Activated CD4-positive, CD25-positive, alpha-beta regulatory T cell treated with anti-CD3 and anti-CD28 coated beads, Interleukin-2, amount 50 U/mL, for 16 hours (primary cell): ENCODE measurements at places on chromosomes 4 and X.

DNA sequence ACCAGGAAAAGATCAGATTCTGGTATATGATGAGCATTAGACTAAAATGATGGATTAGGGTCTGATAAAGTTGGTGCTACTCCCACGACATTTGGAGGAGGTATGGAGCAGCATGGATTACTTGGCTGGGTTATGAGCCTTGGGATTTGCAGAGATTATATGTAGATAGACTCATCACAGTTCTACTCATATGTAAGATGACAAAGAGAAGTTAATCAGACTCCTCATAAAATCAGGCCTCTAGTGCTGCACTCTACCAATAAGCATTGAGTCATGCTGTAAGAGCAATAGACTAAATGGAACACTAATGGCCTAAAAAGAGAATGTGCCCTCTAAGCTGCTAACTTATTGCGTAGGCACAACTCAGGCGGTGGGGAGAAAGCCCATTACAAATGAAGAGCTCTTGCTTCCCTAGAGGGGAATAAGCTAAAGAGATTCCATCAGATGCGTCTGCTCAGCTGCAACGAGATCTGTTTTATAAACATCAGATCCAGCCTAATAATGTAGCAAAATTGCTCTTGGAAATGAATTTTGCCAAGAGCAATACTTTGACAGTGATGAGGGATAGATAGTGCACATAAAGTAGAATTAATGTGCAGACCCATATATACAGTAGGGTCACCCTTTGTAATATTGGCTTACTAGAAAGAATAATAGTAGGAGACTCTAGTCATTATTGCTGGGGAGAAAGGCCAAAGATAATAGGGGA lies 17.5 kb downstream of the LIAS start:
- DNase-seq, result no peak

DNA sequence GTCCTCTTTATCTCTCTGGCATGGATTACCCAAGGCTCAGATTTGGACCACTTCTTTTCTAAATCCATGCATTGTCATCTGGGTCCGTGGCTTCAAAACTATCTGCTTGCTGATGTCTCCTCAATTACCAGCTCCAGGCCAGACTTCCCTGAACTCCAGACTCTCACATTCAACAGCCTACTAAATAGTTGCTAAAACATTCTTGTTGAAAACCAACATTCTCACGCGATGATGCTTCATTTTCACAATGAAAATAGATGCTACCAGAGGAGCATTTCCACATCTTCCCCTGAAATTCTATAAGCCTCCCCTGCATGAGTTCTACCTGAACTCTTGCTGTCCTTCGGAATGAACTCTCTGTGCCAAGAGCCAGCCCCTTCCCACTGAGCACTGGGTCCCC lies 5.2 kb upstream of the TLR6 start:
- no peak for DNase-seq

- no peak for DNase-seq
Observed at GRCh38 chr4:87192145-87192919, 28.1 kb downstream of the KLHL8 start.

- DNase-seq, result no peak
Observed at GRCh38 chr4:179666226-179666625, 2224.0 kb upstream of the AGA start.

DNA sequence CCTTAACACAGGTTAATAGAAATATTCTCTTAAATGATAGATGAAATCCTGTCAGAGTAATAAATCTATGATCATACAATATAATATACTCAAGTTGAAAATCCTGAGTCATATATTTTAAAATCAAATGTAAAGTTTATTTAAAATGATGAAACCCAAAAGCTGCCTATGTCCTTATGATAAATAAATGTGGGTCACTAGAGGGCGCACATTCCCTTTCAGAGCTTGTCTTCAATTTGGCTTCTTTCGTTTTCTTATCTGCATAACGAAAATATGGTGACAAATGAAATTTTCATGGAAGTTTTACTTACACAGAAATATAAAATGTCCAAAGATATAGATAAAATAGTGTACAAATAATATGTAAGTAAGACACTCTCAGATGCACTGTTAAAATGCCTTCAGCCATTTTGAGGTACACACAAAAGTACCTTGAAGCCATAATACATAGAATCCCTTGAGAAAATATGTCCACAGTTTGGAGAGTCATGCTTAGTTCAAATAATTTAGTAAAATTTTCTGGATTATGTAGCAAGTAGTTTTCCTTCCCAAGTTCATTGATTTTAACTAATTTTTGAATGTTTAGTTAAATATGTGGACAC lies 680.4 kb downstream of the DMD start:
- no peak for DNase-seq

- peak; percentile 74 for DNase-seq
Observed at GRCh38 chrX:41333003-41333743, 789 bp upstream of the DDX3X start.

GRCh38 chr4:8649631-8650361 lies 57.2 kb downstream of the CPZ start:
- no peak for DNase-seq

- no peak for DNase-seq
Observed at GRCh38 chr4:70337886-70338420, 3.2 kb downstream of the CABS1 start.

DNA sequence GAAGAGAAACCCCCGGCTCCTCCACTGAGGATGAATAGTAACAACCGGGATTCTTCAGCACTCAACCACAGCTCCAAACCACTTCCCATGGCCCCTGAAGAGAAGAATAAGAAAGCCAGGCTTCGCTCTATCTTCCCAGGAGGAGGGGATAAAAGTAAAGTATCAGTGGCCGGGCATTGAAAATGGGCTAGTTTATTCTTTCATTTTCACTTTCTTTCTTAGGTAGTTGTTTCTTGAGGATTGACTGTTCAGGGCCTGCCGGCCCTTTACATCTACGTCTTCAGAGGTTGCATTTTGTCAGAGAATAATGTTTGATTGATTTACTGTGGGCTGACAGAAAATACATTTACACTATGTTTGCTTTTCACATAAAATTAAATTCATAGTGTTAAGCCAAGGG lies 27.1 kb downstream of the PAK3 start:
- DNase-seq, result no peak

- no peak for DNase-seq
Observed at GRCh38 chrX:103780336-103781061, 3.9 kb downstream of the PLP1 start.

DNA sequence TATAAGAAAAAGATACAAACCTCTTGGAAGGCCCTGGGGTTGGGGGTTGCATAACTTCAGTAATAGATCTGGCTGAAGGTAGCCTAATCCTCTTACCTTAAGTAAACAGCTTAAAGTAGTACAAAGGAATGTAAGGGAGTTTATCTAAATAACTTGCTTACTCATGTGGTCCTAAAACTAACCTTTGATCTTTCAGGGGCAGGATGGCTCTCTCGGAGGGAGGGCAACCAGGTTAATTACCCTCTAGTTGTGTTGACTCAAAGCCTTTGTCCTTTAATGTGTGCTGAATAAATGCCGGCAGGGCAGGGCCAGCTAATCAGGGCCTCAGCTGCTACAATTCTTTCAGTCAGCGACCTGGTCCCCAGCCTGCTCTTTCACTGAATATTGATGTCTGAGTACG lies 822.0 kb upstream of the SLIT2 start:
- no peak for DNase-seq

DNA sequence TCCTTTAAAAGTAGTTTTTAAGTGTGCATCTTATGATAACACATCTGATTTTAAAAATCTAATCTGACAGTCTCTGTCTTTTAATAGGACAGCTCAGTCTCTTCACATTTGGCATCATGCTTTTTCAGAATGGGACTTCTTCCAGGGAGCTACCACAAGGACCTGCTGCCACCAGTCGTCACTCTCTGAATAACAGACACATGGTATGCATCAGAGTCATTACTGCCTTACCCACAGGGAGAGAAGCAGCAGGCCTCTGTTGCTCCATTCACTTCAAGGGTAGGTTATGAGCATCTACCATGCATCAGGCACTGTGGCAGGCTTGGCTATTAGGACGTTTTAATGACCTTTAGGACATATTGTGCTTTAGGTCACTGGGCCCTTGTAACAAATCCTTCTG lies 50.0 kb upstream of the AFAP1 start:
- DNase-seq, result no peak

DNA sequence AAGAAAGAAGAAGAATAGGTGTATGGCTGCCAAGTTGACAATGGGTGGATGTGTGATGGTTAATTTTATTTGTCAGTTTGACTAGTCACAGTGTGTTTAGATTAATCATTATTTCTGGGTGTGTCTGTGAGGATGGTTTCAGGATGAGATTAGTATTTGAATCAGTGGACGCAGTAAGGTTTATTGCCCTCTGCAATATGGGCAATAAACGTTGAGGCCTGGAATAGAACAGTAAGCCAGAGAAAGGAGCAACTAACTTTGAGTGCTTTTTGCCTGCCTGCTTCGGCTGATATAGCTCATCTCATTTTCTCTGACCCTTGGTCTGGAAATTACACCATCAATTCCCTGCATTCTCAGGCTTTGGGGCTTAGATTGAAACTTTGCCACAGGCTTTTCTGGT lies 140.8 kb upstream of the SPANXN4 start:
- DNase-seq, result no peak

DNA sequence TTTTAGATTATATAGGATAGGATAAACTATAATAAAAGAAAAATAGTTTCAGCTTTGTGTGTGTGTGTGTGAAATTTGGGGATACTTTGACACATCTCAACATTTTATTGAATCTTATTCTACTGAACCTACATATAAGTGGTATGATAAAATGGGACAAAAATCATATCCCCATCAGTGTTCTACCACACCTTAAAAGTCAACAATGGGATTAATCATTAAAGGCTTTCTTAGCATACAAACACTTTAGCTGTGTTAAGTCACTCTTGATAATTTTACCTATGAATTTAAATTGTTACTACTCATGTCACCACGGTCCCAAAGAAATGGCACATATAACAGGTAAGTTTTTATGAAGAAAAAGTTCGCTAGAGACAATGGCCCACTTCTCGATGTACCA lies 37.7 kb upstream of the LRBA start:
- DNase-seq, result no peak

DNA sequence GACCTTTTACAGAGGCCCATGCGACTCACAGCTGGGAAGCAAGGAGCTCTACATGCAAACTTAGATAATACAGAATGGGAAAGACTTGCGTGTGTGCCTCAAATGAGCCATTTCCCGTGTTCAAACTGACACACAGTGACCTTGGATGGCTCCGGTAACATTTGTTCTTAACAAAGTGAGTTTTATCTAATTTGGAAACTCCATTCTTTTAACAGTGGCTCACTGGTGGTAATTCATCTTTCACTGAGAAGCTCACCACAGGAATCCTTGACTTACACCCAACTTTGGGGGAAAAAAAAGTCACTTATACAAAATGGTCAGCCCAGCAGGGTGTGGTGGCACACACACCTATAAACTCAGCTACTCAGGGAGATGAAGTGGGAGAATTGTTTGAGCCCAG lies 190.6 kb downstream of the LDB2 start:
- no peak for DNase-seq

DNA sequence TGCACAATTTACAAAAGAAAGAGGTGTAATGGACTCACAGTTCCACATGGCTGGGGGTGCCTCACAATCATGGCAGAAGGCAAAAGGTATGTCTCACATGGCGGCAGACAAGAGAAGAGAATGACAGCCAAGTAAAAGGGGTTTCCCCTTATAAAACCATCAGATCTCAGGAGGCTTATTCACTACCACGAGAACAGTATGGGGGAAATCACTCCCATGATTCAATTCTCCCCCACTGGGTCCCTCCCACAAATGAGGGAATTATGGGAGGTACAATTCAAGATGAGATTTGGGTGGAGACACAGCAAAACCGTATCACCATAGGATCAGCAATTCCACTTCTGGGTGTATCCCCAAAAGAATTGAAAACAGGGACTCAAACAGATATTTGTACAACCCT lies 97.5 kb upstream of the STX18 start:
- no peak for DNase-seq

DNA sequence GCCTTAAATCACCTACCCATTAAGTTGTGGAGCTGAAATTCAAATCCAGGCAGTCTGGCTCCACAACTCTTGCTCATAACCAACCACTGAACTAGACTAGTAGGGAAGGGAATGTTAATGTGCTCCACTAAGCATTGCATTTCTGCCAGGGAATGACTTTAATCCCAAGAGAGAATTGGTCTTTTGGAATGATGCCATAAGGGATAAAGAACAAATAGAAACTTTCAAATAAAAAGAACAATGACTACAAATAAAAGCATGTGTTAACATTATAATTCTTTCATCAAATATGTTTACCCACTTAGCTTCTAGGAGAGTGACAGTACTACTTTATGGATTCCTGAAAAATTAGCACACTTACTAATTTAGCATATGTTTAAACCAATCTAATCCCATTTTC lies 905.9 kb downstream of the CENPC start:
- DNase-seq, result no peak

DNA sequence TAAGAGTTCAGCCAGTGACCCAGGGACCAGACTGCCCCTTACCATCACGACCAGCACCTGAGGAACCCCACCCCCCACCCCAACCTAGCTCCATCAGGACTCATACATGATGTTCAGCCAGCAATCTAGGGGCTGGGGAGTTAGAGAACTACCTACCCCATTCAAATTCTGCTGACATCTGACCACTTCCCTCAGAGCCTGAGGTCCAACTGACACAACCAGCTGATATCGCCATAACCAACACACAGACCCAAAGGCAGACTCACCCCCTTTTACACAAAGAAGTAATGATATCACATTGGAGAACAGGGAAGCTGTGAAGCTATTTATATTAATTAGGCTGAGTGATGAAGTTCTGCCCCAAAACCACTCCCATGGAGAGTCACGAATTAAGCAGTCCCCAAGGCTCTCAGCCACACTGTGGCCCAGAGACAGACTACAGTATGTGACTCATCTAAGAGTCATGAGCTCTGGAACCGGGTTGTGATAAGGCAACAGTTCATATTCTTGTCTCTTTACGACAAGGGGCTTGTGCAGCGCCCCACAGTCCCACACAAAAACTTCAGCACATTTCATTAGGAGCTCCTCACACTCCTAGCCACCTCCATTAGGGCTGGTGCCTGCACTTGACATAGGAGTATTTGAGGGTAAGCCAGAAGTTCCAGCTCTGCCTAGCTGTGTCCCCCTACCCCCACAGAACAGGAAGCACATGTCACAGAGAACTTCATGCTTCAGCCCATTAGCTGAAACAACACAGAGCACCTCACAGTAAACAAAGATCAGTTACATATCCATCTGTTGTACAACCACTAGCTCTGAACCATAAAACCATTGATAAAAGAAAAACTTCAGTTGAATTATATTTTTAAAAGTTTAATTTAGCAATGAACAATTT lies 184.7 kb upstream of the ZCCHC13 start:
- no peak for DNase-seq

GRCh38 chr4:168711197-168712140 lies 214.6 kb downstream of the PALLD start:
- no peak for DNase-seq

- DNase-seq, result no peak
Observed at GRCh38 chr4:138897811-138898226, 117.8 kb upstream of the NOCT start.

GRCh38 chrX:104347860-104348259 lies 93.1 kb upstream of the ESX1 start:
- DNase-seq, result no peak

- DNase-seq, result no peak
Observed at GRCh38 chrX:19448077-19448476, 67.2 kb downstream of the MAP3K15 start.

- no peak for DNase-seq
Observed at GRCh38 chrX:150508018-150508417, 60.4 kb upstream of the MTM1 start.

- DNase-seq, result no peak
Observed at GRCh38 chr4:31193521-31193920, 473.4 kb downstream of the PCDH7 start.

- DNase-seq, result no peak
Observed at GRCh38 chr4:170413951-170414350, 324.2 kb upstream of the AADAT start.
